ENCODE measurements at places on chromosomes 6 and 20. TPM values are rescaled to one million over a fixed set of nuclear protein-coding genes. Genes with fewer than 3 reads are reported as not detected.

GRCh38 chr6:105804000-105804399 lies 282.1 kb upstream of the PRDM1 start:
- no peak for DNase-seq

Gene PTGIS
- total RNA-seq: 0.40 TPM

GRCh38 chr20:1900321-1900801 lies 5.2 kb downstream of the SIRPA start:
- no peak for DNase-seq

DNA sequence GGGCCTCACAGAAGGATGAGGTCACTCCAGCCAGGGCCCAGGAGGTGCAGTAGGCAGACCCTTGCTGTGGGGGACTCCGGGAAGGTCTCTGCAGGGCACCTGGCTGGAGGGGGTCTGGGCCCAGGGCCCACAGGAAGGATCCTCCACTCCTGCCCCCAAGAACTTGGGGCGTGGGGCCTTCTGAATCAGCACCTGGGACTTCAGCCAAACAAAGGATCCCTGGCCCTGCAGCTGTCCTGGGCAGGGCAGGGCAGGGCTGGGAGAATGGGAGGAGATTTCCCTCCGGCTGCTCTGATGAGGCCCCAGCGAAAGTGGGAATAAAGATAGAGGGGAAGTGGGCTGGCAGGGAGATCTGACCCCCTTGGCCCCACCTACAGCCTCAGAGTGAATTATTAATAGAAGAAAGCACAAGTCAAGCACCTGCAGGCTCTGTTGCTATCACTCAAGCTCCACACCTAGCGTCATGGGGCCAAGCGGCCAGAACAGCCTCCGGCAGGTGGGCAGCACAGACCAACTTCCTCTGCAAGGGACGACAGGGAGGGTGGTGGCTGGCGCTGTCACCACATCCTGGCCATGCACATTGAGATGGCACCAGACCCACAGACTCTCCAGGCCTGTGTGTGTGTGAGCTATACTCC lies 61.6 kb upstream of the MRPS10 start:
- peak; percentile 26 for DNase-seq

Gene PSORS1C2
- not detected for total RNA-seq

Gene ASF1A
- total RNA-seq: 40.5 TPM

GRCh38 chr6:10000551-10000950 lies 414.3 kb downstream of the TFAP2A start:
- DNase-seq: no peak

DNA sequence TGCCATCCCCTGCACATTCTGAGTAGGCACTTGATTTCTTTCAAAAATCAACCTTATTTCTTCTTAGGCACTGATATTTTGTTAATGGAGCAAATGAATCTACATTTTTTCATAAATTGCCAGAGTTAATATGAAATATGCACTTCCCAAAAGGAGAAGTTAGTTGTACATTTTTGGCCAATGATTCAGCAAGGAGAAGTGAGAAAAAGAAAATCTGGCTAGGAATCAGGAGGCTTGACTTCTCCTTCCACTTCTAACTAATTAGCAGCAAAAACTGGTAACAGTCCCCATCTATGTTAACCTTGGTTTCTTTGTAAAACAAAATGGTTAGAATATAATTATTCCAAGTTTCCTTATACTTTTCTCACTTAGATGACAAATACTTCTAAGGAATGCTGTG lies 7.0 kb upstream of the DSE start:
- no peak for DNase-seq

DNA sequence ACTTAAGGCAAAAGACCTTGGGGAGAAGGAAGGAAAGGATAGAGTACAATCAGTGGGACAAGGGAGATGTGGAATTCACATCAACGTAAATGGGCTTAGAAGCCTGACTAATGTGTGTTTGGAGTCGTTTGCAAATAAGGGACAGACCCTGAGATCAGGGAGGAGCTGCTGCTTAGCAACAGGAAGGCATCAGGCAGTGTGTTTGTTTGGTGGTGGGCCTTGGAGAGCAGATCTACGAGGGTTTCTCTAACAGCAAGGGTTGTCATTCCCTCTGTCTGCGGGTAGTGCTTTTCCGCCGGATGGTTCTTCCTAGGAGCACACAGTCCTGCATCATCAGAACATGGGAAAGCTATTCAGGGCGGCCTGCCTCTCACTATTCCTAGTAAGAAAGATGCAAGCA lies 40.4 kb downstream of the C6orf118 start:
- DNase-seq: no peak

DNA sequence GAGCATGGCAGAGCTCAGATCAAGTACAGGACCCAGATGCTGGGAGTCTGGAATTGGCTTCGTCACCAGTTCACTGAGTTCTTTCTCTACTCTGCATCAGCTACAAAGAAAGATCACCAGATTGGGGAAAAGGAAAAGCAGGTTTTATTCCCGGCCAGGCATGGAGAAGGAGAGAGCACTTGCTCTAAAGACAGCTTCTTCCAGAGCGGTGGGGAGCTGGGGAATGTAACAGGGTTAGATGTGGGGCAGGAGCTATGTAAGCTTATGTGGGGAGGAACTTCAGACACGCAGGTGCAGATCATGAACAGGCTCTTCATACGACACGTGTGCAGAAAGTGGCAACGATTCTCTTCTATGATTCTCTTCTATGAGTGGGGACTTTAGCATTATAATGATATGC lies 4.9 kb upstream of the ACSS1 start:
- no peak for DNase-seq

GRCh38 chr20:18712882-18713281 lies 100.7 kb upstream of the SCP2D1 start:
- no peak for DNase-seq

DNA sequence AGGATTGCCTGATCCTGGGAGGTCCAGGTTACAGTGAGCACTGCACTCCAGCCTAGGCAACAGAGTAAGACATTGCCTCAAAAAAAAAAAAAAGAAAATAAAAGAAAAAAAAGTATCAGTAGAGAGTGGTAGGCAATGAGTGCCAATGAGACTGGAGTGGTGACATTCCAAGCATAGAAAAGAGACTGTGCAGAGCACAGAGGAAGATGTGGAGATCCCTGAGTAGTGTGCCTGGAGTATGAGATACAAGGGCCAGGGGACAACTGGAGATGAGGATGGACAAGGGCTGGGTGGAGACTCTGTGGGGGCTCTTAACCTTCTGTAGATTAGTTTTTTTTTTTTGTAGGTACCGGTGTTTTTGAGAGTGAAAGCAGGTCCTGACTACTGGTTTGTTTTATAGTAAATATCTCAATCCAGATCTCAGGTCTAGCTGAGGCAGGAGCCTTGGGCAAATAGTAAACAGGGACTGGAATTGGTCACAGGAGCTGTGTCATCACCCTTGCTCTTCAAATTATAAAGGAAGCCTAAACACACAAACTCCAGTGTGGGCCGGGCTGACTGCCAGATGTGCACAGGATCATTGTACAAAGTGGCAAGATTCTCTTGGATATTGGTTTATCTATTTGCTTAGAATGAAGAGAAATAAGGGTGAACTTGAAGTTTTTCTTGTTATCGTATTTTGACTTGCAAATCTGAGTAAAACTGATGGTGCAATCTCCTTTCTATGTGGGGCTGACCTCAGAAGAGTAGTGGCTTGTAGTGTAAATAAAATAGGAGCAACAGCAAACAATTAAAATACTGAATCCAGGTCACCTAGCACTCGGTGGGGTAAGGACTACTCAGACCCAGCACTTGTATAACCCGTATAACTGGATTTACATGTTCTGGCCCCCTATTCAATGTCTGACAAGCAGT lies 144.9 kb downstream of the SOX4 start:
- no peak for DNase-seq

- no peak for DNase-seq
Measured at GRCh38 chr20:63261795-63262528, 7.7 kb upstream of the NKAIN4 start.

- no peak for DNase-seq
Measured at GRCh38 chr6:82568290-82568993, 204.8 kb downstream of the TPBG start.

DNA sequence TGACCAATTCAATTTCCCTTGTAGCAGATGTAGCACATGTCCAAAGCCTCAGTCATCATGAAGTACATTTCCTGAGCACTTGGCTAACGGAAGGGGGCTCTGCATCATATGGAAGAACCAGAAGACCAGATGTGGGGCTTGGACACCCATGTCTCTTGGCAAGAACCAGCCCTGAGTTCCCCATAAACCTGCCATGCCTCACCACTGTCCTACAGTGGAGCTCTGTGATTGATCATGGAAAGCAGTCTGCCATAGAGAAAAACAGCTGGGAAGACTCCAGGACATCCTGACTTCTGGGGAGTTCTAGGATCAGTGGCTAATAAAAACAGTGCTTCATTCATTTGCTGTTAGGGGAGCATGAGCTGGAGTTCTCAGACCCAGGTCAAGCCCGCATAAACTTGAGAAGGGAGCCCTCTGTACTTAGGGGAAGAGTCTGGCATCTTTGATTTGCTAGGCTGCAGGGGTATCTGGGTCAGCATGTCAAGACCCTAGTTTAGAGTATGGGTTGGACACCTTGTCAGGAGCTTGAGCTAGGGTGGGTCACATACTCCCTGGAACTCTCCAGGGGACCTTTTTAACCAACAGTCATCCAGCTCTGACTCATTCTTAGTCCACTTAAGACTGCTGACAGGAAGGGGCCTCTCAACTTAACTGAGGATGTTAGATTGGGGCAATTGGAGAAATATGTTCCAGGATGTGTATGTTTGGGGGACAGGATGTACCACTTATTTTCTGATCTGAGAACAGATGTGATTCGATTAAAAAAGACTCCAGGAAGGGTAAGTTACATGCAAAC lies 26.3 kb upstream of the TRAM2 start:
- DNase-seq: no peak

DNA sequence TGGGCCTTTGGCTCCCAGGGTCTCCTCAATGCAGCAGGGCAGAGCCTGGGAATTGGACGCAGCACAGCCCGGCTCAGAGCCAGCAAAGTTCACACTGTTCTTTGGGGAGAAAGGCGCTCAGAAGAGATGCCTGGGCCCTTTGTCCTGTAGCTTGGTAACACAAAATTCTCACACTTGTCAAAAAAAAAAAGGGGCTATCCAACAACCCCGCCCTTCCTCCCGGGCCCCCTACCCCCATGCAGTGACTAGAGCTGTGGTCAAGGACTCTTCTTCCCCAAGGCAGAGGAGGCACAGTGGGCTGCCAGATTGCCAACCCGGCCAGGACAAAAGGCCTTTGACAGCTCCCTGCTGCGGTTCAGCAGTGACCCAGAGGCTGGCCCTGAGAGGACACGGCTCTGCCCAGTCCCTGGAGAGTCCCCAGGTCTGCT lies 2.0 kb downstream of the NKAIN4 start:
- no peak for DNase-seq

GRCh38 chr6:10763006-10763405 lies 15.4 kb downstream of the TMEM14B start:
- no peak for DNase-seq

GRCh38 chr20:53786071-53786444 lies 192.4 kb upstream of the ZNF217 start:
- no peak for DNase-seq

Gene OOEP
- total RNA-seq: 0.57 TPM

DNA sequence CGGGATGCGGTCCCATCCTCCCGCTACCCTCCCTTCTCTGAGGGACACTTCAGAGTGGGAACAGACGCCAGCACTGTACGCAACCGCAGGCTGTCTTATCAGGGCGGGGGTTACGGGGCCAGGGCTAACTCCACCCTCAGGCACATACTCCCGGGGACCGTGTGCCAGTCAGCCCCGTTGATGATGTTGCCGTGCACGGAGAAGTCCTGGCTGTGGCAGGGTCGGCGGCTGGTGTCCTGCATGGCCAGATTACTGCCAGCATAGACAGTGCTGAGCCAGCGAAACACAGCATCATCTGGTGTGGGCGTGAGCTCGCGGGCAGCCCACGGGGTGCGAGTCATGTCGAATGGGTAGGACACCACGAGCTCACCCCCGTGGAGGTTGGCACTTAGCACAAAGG lies 5.0 kb downstream of the CPXM1 start:
- no peak for DNase-seq

- DNase-seq: no peak
Measured at GRCh38 chr20:38238829-38239228, 21.7 kb downstream of the KIAA1755 start.

- peak; percentile 11 for DNase-seq
Measured at GRCh38 chr6:19988555-19988954, 151.4 kb downstream of the ID4 start.

GRCh38 chr20:37914367-37914671 lies 11.4 kb downstream of the VSTM2L start:
- no peak for DNase-seq

DNA sequence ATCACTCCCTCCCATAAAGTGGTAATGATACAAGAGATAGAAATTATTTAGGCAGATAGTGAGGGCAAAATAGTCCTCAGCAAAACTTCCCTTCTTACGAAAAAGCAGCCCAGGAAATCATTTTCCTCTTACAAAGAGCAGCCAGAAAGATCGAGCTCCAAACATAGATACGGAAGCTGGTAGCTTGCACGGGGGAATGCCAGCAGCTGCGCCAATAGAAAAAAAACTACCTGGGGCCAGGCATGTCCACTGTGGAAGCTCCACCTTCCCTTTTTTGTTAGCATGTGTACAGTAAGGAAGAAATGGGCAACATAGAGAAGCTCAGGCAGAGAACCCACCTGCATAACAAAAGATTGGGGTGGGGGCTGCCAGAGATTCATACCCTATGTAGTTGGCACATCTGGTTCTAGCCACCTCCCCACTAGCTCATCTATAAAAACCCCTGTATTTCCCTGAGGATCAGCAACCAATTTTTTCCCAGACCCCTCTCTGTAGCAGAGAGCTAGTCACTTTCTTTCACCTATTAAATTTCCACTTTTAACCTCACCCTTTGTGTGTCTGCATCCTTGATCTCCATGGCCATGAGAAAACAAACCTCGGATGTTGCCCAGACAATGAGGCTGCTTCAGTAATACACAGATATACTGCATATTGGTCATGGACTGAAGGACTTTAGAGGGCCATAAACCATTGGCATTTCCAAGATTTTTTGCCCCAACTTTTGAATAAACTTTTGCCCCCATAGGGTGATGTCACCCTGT lies 52.1 kb downstream of the SOD2 start:
- DNase-seq: no peak

Gene TTLL9
- total RNA-seq: not detected

- no peak for DNase-seq
Measured at GRCh38 chr20:45779011-45779915, 12.4 kb downstream of the WFDC3 start.
